ENCODE measurements at places on chromosomes 4 and X.

- no peak for DNase-seq
Observed at GRCh38 chr4:183200453-183200852, 101.4 kb downstream of the WWC2 start.

- no peak for DNase-seq
Observed at GRCh38 chr4:93317057-93317456, 511.5 kb upstream of the ATOH1 start.

DNA sequence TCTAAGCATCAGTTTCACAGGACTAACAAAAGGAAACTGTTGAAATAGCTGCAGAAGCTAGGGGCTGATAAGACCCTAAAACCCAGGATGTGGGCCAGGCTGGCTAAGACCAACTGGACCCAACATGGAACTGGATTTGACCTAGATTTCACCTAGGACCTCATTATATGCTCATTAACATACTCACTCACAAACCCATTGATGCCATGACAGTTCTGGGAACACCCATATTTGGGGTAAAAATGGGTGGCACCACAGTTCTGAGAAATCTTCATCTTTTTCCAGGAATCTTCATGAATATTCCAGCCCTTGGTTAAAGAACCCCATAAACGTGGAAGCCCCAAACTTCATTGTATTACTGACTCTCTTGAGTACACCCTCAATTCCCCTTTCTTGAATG is 41.1 kb downstream of the HSD17B13 start:
- DNase-seq = no peak

GRCh38 chr4:137621056-137621455 is 88.8 kb upstream of the PCDH18 start:
- no peak for DNase-seq

- DNase-seq = no peak
Observed at GRCh38 chr4:107283587-107284559, 247.8 kb upstream of the DKK2 start.

DNA sequence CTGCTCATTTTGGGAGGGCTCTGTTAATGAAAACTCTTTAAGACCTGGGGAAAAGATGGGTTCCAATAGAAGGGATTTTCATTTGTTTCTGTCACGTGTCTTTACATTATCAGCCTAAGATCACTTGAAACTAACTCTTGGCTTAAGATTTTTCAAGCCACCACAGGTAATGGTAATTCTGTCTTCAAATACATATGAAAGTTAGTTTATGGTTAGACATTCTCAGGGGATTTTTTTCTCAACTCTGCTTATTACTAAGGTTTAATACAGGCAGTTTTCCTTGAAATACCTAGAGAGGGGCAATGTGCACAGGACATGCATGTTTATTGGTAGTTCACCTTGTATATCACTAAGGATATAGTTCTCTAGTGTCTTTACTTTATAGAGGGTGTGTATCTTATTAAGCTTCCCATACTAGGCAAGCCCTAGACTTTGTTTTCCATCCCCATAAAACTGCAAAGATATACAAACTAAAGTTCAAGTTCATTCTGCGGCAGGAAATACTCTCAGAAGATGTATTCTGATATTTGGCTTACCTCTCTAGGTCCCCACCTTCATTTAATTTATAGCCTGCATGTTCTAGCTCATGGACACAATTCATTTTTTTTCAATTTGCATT is 38.2 kb upstream of the MYOZ2 start:
- no peak for DNase-seq

DNA sequence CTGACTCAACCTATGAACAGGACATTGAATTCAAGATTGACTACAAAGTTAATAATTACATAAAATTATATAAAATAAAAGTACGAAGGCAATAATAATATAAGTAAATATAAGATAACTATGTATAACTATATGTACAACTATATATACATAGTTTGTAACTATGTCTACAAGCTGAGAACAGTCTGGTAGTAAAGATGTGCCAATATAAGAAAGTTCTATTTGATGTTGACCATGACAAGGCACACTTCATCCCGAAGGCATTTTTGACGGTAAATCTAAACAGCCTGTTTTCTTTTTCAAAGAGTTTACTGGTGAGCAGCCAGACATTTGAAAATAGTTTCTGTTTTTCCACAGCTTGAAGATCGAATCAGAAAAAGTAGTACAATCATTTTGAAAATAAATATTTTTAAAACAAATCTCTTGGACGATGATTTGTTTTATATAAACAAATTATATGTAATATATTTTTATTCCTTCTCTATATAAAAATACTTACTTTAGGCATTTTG is 112.9 kb downstream of the CEP44 start:
- DNase-seq = no peak

DNA sequence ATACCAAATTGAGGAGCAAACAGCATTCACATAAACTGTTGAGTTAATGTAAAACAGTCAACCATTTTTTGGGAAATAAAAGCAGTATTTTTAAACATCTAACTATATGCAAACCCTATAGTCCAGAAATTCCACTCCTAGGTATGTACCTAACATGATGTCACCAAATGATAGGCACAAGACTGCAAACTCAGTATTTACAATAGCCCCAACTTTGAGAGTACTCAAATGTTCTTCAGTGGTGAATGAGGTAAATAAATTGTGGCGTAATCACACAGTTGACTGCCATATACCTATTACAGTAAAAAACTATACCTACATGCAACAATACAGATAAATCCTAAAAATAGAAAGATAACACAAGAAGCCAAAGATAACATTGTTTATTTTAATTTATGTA is 1243.8 kb upstream of the ADGRL3 start:
- DNase-seq = no peak

- no peak for DNase-seq
Observed at GRCh38 chrX:49273181-49273727, 3.7 kb downstream of the PPP1R3F start.

GRCh38 chr4:107863850-107864371 is 39.2 kb downstream of the SGMS2 start:
- no peak for DNase-seq

DNA sequence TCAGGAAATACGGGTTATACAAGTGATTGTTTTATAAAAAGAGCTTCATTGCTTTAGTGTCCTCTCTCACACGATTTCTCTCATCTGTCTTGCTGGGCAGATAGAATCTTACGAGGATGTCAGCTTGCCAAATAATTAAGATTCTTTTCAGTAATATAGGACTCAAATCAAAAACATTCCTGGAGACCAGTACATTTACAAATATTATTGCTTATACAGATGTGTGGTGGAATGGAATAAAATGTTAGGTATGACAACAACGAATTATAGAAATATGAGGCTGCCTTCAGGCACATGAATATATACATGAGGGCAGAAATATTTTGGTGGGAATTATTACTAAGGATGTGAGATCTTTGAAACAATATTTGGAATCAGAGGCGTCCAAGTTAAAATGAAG is 88.9 kb downstream of the GC start:
- no peak for DNase-seq

GRCh38 chr4:174111422-174111821 is 172.0 kb downstream of the FBXO8 start:
- DNase-seq = no peak

GRCh38 chr4:181938631-181939030 is 304.6 kb upstream of the TENM3 start:
- no peak for DNase-seq

DNA sequence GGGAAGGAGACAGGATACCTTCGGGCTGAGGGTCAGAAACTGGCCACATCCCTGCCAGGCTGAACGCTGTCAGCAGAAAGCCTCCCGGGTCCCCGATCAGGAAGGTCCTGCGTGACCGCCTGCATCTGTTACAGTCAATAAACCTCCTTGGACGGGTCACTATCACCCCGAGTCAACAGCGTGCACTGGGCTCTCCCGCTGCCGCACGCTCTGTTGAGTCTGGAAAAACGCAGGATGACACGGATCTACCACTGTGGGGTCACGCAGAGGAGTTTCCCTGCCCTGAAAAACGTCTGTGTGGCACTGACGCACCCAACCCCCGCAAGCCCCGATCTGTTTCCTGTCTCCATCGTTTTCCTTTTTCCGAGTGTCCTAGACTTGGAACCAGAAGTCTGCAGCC is 12.1 kb downstream of the PPP2R3B start:
- DNase-seq = no peak

- no peak for DNase-seq
Observed at GRCh38 chr4:38034986-38035882, 75.0 kb downstream of the PTTG2 start.

GRCh38 chr4:24594887-24595286 is 10.5 kb upstream of the DHX15 start:
- no peak for DNase-seq

- no peak for DNase-seq
Observed at GRCh38 chr4:3176367-3177229, 72.4 kb upstream of the MSANTD1 start.

- no peak for DNase-seq
Observed at GRCh38 chrX:15151267-15152186, 118.4 kb downstream of the ASB9 start.

GRCh38 chr4:34800953-34801352 is 1443.4 kb downstream of the ARAP2 start:
- DNase-seq = no peak

GRCh38 chr4:17797808-17798207 is 12.7 kb downstream of the DCAF16 start:
- no peak for DNase-seq

GRCh38 chr4:22713841-22714240 is 21.1 kb downstream of the GBA3 start:
- no peak for DNase-seq

GRCh38 chrX:105610411-105610810 is 211.9 kb upstream of the NRK start:
- no peak for DNase-seq

DNA sequence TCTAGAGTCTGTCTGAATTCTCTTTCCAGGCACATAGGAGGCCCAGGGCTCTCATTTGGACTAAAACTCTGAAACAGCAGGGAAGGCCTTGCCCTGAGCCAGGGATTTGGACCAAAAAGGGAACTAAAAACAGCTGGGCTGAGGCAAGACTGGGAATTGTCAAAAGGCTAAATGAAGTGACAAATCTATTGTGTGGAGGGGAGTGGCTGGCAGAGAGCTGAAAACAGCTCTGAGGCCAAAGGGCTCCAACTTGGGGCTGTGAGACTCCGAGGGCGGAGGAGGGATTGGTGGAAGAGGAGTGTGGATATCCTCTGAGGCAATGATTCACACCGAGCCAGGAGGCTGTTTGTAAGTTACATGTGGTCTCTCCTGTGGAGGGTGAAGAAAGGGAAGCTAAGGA is 63.2 kb downstream of the PHEX start:
- no peak for DNase-seq

DNA sequence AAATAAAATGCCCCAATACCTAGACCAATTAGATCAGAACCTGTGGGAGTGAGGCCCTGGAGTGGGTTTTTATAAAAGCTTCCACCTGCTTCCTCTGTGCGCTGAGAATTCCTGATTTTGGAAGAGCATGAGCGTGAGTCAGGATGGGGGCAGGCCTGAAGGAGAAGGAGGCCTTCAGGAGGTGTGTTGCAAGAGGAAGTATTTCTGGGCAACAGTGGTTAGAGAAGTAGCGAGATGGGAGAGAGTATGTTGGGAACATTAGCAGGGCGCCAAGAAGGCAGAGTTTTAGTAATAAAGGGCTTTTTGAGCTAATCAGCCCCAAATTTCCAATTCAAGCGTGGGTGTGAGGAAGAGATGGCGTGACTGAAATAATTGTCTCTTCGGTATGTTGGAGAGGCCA is 349.8 kb downstream of the UNC5C start:
- no peak for DNase-seq

DNA sequence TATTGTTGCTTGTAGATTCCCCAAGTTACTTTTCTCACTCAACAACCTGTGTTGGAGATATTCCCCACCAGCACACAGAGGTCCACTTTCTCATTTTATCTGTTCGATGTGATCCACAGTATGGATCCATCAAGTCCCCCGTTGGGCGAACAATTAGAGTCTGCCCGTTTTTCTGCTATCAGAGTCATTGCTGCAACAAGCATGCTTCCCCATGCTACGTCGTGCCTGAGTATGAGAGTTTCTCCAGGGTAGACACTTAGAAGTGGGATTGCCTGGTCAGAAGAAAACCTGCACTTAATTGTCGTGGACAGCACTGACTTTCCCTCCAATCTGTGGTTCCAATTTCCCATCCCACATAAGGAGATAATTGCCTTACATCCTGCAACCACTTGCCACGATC is 62.7 kb upstream of the SHOX start:
- no peak for DNase-seq

GRCh38 chr4:88018466-88018865 is 11.0 kb downstream of the PKD2 start:
- no peak for DNase-seq

DNA sequence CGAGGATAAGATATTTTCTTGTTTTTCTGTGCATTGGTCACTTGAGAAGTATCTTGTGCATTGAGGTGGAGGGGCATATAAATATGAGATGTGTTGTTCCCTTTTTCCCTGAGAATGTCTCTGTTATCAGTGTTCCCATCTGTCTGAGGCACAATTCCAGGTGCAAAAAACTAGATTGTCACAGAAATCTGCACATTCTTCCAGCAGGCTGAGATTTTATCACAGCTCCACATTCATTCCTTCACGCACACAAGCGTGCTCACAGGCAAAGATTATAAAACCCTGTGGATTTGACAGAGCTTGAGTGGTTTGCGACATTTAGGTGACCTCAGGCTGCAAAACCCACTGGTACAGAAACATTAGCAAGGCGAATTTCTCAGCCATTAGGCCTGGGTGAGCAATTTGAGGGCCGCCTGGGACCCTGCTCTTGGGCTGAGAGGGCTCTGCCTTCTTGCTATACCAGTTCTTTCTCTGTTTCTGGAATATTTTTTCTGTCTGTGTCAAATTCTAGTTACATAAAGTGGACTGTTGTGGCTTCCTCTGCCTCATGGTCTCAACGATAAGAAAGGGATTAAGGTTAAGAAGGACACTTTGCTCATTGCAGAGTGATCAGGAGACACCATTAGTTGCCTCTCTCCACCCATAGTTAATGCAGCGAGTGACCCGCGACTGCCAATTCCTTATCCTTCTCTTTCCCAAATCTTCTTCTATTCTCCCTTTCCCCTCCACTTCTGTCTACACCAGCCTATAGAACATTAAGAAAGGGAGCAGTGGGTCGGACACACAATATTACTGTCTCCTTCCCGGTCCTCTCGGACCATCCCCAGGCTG is 86.7 kb upstream of the C1QTNF7 start:
- no peak for DNase-seq

GRCh38 chr4:73948990-73949706 is 32.7 kb downstream of the PF4 start:
- no peak for DNase-seq

DNA sequence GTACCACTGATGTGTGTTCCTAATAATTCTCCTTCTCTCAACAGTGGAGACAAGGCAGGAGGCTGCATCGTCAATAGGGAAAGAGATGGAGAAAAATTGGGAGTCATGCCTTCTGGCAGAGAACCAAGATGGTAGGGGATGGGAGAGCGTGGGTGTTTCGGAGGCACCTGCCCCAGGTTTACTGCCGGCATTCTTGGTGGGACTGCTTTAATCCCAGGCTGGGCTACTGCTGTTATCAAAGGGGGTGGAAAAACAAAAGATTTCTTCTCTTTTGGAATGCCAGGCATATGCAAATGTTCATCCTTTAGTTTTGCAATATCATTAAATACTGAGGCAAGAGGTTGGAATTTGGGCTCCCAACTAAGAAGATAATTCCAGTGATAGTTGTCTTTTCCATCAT is 257.0 kb downstream of the DCHS2 start:
- no peak for DNase-seq
